ENCODE measurements at places on chromosomes 2 and 18. TPM values are rescaled to one million over a fixed set of nuclear protein-coding genes. Genes with fewer than 3 reads are reported as not detected.

The RGPD3 gene
- 0.59 TPM for total RNA-seq

DNA sequence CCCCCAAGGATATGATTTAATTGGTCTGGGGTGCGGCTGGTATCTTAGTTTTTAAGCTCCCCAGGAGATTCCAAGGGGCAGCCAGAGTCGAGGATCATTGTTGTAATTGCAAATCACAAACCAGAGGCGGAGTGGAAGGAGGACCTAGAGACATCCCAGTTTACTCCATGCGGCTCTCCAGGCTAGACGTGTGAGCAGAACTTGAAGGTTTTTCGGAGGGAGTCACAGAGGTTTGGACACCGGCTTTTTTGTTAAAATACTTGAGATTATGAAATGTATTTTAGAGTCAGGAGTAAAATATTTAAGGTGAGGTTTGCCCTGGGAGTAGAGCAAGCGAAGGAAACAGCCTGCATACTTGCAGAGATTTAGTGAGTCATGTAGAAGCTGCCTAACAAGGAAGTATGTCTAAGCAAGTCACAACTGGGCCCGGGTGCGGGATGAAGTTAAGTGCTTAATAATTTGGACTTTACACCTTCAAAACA, 39.5 kb downstream of the TGOLN2 start:
- peak; percentile 52 for DNase-seq

- DNase-seq = no peak
These were observed 92.8 kb upstream of the MSH2 start for GRCh38 chr2:47309952-47310800.

GRCh38 chr2:100321179-100321865, 979 bp downstream of the LONRF2 start:
- peak; percentile 80 for DNase-seq

- DNase-seq = no peak
These were observed 383.2 kb upstream of the SLC14A2 start for GRCh38 chr18:45232061-45232460.

DNA sequence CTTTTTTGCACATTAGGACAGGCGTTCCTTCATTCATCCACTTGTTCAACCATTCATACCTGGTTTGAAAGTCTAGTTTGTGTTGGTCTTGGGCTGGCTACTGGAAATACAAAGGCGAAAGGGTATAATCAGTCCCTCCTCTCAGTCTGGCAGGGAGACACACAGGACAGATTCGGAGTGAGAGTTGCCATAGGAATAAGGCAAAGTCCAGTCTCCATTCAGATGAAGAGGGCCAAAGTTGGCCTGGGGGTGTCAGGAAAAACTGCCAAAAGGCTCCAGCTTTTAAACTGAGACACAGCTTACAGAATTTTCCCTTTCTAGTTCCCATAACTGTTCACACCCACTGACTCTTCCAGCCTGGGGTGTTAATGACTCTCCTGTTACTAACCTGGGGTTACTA, 96.3 kb upstream of the AQP4 start:
- no peak for DNase-seq

- DNase-seq = no peak
These were observed 54.3 kb downstream of the ITGA6 start for GRCh38 chr2:172481507-172482262.

Data from osteoblast (primary cell).